ENCODE measurements at places on chromosomes 7 and 10.

DNA sequence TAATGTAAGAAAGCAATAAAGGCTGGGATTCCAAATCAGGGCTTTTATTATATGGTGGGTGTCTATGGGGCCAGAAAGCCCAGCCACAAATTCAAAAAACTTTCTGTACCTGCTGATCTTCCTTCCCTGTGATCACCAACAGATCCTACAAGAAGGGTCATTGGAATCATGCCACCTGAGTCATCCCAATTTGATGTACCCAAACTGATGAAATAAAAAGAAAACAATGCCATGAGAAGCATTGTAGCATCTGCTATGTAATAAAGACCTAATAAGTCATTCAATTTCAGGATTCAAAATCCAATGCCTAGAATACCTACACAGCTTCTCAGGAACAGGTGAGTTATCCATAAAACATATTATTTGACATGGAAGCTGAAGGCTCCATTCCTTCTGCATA, 228.8 kb downstream of the DKK1 start:
- DNase-seq: no peak

GRCh38 chr7:55127622-55128081, 108.8 kb downstream of the EGFR start:
- DNase-seq: no peak

DNA sequence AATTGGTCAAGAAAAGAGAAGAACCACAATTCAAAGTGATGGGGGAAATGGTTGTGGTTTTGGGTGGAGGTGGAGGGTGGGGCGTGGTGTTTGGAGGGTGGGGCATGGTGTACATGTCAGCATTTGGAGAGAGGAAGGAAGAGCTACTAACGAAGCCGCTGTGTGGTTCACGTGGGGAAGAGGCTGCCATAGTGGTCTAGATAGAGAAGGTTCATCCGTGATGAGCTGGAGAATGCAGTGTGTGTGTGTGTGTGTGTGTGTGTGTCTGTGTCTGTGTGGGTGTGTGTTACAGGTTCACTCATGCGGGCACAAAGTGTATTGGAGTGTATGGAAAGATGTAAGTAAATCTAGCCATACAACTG, 6.1 kb upstream of the VCL start:
- no peak for DNase-seq

DNA sequence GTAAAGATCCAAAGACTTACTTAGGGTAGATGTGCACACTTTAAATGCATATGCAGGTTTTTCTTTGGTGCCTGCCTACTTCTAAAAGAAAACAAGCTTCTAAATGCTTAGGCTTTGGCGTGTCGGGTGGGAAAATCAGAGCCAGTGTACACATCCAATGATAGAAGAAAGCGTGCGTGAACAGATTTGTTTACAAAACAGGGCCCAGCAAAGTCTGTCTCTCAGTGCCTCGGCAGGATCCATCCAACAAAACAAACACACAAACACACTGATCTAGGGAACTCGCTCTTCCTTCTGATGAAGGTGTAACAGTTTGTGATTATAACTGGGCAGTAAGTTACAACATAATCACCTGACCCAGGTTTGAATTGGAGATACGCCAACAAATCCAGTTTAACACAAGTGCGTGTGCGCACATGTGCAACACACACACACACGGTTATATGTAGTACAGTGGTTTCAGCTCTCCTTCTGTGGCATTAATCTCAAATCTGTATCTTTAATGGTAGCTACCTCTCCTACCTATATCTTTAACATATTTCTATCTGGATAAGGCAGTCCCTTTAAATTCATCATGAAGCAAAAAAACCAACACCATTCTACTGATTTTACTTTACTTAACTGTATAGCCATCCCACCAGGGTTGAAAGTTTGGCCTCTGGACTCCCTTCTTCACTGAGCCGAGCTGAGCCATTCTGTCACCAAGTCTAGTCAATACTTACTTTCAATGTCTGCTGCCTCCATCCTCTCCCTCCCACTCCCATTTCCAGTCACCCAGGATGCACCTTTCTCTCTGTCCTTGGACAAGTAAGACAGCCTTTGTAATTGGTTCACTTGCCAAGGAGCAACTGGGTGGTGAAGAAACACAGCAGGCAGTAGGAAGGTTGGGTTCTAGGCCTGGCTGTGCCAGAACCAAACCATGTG, 184.4 kb upstream of the KLF14 start:
- DNase-seq: no peak

DNA sequence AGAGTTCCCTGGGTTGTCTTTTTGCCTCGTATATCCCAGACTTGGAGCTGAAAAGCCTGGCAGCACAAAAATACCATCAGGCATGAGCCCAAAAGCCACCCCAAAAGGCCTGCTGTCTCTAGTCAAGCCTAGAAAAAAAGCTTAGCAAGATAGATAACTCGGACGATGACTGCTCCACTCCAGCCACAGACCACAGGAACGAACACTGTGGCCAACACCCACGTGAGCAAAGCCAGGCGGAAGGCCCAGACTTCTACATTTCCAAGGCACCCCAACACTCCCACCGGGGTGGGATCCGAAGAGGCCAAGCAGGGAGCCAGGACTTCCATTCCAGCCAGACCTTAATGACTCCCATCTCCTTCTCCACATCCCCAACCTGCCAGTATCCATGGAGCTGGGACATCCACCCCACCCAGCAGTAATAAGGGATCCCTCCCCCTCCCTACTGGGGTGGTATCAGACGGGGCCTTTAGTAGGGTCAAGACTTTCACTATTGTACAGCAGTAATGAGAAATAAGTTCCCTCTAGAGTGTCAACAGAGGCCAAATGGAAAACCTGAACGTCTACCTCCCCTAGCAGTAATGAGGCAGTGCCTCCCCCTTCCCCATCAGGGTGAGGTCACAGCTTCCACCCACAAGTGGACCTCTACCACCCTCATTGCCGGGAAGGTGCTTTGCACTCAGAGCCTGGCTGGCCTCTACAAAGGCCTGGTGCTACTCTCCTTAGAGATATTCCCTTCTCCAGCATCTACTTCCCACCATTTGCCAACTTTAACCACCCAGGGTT, 23.0 kb downstream of the PRLHR start:
- no peak for DNase-seq

DNA sequence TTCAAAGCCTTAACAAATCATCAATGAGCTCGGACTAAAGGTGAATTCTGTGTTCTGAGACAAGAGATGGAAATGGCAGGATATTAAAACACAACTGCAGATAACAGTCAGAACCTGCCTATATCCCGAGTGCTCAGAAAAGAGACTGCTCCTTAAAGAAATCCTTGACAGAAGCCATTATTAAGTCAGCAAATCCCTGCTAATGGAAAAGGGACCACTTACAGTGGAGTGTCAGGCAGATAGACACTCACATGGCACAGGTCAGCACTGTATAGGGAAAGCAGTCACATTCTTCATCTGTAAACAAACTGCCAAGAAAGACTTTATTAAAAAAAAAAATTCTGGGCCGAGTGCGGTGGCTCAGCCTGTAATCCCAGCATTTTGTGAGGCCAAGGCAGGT, 147.5 kb upstream of the LRRTM3 start:
- no peak for DNase-seq

GRCh38 chr7:27102581-27103442, at the start of gene HOXA2:
TSS of gene HOXA2 (minus strand) at chr7:27102683. CDS start at chr7:27102500, 183 bp downstream.
- DNase-seq: no peak

- no peak for DNase-seq
Observed at GRCh38 chr10:110864662-110865140, 7.0 kb upstream of the PDCD4 start.

- no peak for DNase-seq
Observed at GRCh38 chr7:151440799-151441445, 981 bp upstream of the CRYGN start.

GRCh38 chr10:79323602-79324001, 23.7 kb upstream of the PPIF start:
- no peak for DNase-seq

GRCh38 chr7:51349820-51350545, 33.4 kb upstream of the COBL start:
- no peak for DNase-seq

GRCh38 chr7:114484226-114484625, 69.6 kb downstream of the FOXP2 start:
- DNase-seq: no peak

DNA sequence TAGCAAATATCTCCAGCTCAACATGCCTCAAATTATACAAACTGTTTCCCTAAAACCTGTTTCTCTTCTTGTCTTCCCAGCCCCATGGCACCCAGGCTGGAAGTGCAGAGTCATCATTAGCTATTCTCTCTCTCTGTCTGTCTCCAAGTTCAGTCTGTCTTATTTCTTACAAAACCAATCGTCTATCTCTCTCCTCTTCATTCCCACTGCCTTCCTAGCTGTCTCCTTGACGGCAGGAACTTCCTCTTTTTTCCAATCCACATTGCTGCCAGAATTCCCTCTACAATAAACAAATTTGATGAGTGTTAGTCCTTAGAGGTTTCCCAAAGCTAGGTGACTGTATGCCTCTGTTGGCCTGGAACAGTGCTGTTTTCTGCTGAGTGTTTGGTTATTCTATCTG, 14.9 kb upstream of the ZNRF2 start:
- DNase-seq: no peak
